Activated CD4-positive, alpha-beta T cell treated with anti-CD3 and anti-CD28 coated beads for 48 hours (primary cell): ENCODE measurements at places on chromosomes 1 and 21.

- DNase-seq: no peak
Measured at GRCh38 chr1:58095183-58095582, 451.3 kb downstream of the OMA1 start.

DNA sequence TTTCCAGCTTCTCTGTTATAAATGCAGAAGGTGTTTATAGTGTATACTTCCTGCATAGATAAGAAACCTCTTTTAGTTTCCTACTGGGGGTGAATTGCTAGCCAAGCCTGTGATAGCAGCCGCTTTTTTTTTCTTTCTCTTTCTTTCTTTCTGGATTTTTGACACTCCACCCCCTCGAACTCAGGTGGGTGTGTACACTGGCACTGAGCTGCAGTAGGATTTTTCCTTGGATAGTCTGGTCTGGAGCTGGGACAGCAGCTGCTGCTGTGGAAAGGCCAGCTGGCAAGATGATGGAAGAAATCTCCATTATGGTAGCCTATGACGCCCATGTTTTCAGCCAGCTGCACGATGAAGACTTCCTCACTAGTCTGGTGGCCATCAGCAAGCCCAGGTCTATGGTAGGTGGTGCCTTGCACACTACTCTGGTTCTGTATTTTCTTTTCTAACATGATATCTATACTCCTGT lies 122.5 kb upstream of the CACYBP start:
- DNase-seq: no peak

- no peak for DNase-seq
Measured at GRCh38 chr1:156599811-156600210, 1.5 kb downstream of the GPATCH4 start.

GRCh38 chr1:152039886-152040285 lies 3.1 kb upstream of the S100A11 start:
- no peak for DNase-seq

DNA sequence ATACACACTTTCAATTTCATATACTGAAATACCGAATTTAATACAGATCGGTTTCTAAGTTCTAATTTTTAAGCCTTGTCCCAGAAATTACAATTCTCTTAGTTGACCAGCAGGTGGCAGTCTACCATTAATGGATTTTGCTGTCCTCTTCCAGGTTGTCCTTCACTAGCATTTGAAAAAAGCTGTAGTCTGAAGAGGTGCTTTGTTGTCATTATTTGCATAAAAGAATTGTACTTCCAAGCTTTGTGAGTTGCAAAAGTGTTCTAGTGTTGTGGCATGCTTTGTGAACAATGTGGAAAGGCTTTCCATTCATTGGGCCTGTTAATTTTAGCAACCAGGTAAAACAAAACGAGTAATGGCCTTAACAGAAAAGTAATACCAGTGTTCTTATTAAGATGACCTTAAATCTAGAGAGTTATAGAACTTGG lies 193.6 kb downstream of the RPS6KC1 start:
- DNase-seq: peak; percentile 20

- DNase-seq: no peak
Measured at GRCh38 chr1:197837911-197838310, 62.6 kb upstream of the DENND1B start.

- no peak for DNase-seq
Measured at GRCh38 chr1:220278991-220279390, 6.7 kb upstream of the RAB3GAP2 start.

DNA sequence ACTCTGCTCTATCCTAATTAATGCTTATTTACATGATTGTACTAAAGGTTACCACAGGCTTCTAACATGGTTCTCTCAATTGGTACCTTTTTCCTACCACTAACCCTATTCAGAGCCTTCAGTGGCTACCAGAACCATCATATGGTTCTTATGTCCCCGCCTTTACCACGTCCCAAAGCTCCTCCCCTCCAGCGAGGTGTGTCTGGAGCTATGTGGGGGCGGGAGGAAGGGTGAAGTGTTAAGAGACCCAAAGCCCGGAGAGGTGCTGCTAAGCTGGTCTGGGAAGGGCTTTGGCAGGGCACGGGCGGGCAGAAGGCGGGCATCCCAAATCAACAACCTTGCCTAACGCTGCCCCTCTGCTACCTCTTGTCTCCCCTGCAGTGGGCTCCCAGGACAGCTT lies 10.0 kb downstream of the SPATA46 start:
- DNase-seq: no peak

DNA sequence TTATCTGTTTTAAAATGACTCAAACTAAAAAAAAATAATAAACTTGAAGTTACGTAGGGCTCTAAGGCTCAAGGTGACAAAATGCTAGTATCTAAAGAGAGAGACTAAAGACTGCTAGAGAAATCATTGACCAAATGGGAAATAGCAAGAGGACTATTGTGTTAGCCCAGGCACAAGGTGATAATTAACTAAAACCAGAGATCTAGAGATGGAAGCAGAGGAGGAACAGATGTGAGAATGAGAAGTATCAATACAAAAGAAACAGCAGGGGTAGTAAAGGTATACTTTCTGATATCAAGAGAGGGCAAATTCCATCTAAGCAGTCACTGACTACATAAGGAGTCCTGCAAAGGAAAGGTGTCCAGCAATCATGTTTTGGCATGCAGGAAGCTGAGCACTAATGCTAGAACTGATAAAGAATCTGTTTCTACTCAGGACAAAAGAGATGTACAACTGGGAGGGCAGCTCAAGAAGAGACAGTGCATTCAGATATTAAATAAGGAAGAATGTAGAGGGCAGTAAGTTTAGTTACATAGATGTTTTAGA lies 100.2 kb upstream of the GNG4 start:
- DNase-seq: no peak
